ENCODE measurements at places on chromosomes 2 and 18.

- peak; percentile 38 for DNase-seq
These were observed 39.3 kb upstream of the SERPINB2 start for GRCh38 chr18:63848159-63848558.

GRCh38 chr2:202102425-202103000 lies 29.5 kb downstream of the KIAA2012 start:
- DNase-seq = no peak

DNA sequence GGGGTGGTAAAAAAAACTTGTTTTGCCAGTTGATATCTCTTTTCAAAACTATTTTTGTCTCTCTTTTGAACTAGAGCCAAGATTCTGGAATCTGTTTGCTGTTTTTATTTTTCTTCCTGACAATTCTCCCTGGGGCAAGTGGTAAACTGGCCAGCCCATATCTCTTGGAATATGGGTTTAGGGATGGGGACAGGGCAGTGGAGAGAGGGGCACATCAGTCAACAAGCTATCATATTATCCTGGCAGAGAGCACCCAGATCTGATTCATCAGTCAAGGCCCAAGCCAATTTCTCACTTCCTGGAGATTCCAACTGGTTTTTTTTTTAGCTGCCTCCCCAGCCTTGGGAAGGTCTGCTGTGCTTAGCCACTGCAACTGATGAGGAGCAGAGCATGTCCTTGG lies 52.3 kb downstream of the ARHGAP28 start:
- DNase-seq = no peak

DNA sequence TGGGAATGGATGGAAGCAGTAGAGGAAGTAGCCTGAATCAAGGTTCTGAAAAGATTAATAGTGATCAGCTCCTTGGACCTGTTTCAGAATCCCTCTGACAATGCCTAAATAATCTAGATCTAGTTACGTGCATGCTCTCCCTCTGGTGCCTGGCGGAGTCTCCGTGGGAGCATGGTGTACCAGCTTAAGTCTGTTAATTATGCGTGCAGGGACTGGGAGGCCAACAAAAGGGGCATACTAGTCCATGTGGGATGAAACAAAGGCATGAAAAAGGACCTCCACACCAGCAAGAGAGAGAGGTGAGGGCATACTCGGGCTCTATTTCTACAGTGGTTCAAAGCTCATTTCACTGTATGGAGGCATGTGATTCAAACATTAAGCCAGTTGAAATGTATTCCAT lies 200.3 kb downstream of the DPP4 start:
- no peak for DNase-seq

- no peak for DNase-seq
These were observed 40.0 kb downstream of the ETAA1 start for GRCh38 chr2:67437114-67437513.

DNA sequence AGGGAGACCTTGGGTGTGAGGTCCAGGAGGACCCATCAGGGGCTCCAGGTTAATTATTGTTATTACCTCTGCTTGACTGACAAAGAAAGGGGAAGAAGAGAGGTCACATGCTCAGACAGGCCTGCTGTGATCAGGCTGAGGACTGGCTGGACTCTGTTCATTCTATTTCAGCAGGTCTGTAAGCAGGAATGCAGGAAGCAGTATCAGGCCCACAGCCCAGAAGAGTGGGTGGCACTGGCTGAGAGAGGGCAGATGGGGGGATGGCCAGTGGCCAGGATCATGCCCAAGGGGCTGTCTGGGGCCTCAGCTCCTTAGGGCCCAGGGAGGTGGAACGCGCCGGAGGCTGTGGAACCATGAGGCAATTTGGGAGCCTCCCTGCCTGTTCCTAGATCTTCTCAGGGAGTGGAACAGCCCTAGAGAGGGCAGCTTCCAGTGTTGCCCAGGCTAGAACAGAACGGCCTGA lies 43.7 kb upstream of the ZBTB7C start:
- no peak for DNase-seq

GRCh38 chr2:10608273-10608672 lies 81.5 kb downstream of the NOL10 start:
- no peak for DNase-seq

DNA sequence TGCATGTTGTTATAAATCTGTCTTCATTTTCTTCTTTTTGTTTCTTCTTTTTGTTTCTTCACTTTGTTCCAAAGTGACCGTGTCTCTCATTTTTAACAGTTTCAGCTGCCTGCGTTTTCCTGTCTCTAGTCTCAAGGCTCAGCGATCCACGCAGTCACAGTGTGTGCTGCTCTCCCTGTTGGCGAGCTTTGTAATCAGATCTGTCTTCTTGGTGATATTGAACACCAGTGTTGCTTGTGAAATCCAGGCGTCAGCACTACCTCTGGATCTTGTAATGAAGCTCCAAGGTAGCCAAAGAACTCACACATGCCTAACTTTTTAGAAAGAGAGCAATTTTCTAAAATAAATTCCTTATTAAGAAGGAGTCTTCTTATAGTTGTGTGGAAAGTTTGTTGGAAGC lies 13.2 kb downstream of the SNTG2 start:
- DNase-seq = no peak

GRCh38 chr18:31190919-31191318 lies 28.3 kb upstream of the DSC1 start:
- no peak for DNase-seq

DNA sequence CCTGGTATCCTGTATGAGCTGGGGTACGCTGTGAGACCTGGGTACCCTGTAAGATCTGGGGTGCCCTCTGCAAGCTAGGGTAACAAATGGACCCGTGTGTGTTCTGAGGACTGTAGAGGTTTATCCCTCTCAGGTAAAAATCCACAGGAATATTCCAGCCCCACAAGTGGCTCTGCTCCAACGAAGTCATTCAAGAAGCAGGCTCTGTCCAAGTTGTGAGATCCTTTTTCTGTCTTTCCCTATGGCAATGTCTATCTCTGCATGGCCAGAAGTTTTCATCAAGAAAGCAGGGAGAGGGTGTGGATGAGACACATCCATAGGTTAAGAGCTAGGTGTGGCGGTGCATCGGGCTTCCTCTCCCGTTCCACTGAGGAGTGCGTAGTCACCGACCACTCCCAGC lies 43.0 kb downstream of the PTGR3 start:
- DNase-seq = no peak

DNA sequence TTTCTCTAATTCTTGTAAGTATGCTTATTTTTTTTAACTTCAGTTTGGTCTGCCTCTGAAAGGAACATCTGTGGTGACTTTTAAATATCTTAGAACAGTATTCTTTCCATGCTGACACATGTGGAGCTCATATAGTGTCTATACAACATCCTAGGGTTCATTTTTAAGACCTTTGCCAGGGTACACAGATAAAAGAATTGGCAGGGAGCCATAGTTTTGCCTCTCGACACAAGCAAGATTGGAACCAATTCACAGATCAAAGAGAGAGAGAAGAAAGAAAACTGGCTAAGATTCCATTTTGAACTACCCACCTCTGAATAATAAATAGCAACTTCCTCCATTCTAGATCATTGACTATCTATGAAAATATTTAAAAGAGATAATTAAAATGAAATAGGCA lies 142.7 kb upstream of the ST6GAL2 start:
- DNase-seq = no peak

DNA sequence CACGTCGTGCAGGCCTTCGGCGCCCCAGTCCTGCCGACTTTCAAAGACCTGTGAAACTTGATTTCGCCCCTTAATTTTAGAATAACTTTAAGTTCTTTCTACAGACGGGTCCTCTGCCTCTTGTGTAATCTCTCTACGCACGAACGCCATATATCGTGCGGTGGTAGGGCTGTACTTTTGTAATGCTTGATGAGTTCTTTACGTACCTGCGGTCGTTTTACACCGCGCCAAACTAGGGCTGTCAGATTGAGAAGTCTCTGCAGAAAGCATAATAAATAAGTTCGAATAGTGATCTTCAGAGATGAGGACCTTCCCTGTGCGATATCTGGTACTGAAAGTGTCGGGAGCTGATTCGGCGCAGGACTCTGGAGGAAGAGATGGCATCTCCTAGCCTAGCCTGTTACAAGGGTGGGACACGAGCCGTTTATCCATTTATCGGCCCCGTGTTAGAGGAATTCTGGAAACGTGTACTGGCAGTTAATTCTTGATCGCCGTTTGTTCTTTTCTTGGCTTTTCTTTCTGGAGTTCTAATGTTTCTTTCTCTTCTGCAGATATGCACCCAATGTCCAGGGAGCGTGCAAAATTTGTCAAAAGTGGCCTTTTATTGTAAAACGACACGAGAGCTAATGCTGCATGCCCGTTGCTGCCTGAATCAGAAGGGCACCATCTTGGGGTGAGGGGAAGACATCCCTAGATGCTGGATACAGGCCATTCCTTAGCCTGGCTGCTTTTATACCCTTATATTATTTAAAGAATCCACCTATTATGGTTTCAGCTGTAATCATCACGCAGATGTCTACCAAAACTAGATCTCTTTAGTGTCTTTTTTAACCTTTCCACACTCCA lies 781 bp upstream of the SLC5A6 start:
- DNase-seq = peak; percentile 35

- DNase-seq = peak; percentile 26
These were observed 102.3 kb upstream of the SMAD7 start for GRCh38 chr18:49052891-49053644.

DNA sequence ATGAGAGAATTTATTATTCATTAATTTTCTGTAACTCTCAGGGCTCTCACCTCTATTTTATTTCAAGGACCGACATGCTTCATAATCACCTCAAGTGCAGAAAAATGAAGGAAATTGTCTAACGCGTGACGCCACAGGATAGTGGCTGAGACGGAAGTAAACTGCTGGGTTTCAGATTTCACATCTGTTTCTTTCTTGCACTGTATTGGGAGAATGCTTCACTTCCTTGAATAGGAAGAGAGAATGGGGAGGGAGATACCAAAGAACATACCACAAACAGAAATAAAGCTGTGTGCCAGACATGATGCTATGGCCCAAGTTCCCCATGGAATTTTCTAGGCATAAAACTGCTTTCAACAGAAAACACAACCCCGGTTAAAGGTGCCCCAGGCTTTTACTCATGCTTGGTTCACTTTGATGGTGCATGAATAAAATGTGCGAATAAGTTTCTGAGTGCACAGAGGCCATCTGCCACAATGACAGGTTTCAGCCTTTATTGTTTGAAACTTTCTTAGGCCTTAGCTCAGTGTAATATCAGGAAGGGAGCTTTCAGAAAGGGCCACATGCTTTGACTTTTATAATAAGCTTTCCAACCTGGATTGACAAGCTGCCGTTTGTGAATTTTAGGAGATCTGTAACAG lies 1116.4 kb downstream of the SOCS6 start:
- DNase-seq = no peak

- no peak for DNase-seq
These were observed 21.3 kb downstream of the MAPRE3 start for GRCh38 chr2:26991717-26992116.

DNA sequence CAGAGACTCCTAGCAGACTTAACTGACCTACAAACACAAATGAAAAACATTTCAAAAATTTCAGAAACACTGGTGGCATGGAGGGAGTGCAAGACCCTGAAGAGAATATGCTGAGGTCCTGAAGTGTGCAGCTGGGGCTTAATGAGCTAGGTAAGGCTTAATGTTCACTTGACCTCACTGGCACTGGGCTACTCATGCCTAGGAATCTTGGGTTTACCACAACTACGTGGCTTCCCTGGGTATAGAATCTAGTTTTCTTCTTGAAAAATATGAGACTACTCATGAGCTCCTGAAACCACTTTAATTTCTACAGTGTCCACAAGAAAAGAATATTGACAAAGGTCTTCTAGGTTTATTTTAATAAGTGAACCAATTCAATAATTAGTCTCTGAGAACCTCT lies 139.8 kb downstream of the HNMT start:
- no peak for DNase-seq

- no peak for DNase-seq
These were observed 34.1 kb upstream of the SLC39A10 start for GRCh38 chr2:195622966-195623365.

GRCh38 chr2:71789556-71790204 lies 336.3 kb downstream of the DYSF start:
- DNase-seq = no peak

GRCh38 chr18:40292985-40293710 lies 1661.9 kb upstream of the PIK3C3 start:
- DNase-seq = no peak
